SJCRH30 (cell line): ENCODE measurements at places on chromosomes 3 and 15.

DNA sequence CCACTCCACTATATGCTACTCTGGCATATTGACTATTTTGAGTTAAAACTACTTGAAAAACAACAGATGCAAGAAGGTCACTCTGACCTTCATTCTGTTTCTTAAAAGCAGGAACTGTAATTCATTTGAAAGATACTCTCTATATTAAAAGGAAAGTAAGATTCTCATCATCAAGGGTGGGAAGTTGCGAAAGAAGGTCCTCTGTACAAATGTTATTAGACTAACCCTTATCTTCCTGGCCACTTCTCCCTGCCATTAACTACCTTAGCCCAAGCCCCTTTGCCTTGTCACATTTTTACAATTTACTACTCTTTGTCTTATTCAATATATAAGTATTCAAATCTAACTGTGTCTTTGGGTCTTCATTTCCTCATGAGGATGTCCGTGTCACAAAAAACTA lies 16.1 kb downstream of the SIDT1 start:
- no peak for DNase-seq

DNA sequence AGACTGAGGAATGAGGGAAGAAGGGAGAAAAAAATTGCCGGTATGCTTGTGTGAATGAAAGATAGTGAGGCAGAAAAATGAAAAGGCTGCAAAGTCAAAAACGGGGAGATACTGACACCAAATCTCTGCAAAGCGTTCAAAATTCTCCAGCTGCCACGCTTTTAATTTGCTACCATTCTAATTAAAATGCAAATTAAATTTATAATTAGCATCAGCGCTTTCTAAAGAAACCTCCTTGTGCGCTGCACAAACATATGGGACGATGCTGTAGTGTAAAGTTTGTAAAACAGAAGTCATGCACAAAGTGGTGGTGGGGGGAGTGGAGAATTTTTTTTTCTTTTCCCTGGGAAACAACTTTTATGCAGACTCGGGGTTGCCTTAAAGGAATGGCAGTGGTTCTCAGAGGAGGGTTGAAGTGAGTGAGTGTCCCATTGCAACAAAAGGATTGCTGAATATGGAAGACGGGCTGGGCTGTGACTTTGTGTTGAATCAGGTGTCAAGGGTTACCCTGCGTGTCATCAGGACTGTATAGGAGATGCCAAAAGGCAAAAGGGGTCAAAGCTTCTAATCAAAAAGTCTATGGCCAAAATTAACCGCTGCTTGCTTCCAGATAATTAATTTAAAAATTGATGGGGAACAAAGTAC lies 472.2 kb downstream of the NR2F2 start:
- DNase-seq = no peak

DNA sequence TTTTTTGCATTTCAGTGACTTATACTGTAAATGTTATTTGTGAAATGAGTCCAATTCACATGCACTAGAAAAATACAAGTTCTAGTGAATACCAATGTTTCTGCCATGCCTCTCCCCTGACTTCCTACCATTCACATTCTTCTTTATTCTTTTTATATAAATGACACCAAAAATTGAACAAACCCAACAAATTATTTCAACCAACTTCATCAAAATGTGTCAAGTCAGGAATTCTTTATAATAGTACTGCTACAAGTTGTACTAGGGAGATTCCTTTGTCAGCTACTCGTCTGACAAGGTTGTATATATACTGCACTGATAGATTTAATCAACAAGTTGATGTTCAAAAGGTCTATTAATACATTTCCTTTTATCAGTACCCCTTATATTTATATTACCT lies 3.0 kb downstream of the TBL1XR1 start:
- DNase-seq = no peak

DNA sequence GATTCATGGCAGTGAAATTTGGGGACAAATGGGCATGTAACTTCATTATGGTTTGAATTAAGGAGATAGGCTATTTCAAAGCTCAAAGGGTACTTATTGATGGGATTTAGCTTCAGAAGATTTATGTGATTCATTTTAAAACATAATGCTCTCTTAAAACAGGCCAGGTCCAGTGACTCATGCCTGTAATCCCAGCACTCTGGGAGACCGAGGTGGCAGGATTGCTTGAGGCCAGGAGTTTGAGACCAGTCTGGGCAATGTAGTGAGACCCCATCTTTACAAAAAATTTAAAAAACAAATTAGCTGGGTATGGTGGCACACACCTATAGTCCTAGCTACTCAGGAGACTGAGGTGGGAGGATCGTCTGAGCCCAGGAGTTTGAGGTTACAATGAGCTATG lies 11.5 kb downstream of the THAP10 start:
- no peak for DNase-seq

- DNase-seq = no peak
These were observed 594.0 kb upstream of the CCDC54 start for GRCh38 chr3:106783231-106783630.

- no peak for DNase-seq
These were observed 68.0 kb downstream of the CNTN3 start for GRCh38 chr3:74546426-74546825.

DNA sequence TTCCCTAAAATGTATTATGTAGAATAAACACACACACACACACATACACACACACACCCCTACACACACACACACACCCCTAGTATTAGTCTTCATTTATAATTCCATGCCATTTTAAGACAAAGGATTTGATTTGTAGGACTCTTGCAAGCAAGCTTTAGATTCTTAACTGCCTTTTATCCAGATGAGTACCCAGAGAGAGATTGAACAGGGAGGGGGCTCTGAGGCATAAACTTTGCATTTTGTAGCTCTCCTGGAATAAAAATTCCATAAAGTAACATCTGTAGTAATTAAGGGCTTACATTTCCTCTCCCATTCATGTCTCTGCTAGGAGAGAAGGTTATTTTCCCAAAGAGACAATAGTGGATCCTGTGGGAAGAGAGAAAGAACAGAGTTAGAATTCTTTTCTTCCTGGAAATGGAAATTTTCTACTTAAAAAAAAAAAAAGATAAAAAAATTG lies 479.4 kb downstream of the RBMS3 start:
- DNase-seq = no peak

DNA sequence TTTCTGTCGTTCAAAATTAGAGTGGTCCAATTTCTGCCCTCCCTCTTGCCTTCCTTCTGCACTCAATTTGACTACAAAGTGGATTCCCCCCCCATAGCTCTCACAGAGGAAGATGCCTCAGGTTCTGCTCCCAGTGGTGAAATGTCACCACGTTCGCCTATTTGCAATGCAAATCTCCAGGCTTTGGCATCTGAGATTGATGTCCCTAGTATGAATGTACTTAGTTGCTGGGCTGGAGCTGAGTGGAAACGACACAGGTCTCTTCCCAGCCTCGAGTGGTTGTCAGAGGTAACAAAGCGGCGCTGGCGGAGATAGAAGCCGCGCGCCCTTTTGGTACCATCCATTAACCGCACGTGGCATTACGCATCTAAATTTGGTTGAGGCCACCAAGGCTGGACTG lies 860.1 kb downstream of the MCTP2 start:
- no peak for DNase-seq

DNA sequence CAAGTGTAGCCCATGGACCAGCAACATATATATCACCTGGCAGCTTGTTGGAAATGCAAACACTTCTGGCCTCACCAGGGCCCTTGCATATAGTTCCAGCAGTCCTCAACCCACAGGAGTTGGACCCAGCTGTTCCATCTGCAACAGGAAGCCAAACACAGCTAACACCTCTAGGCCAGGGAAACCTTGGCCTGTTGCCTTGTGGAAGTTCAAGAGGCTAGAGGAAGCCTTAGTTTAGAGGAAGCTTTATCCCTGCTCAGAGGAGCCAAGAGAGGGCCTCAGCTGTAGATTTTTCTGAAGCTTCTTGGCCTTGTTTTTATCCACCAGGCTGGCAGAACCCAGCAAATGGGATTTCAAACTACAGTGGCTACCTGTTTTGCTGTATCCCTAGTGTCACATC lies 11.4 kb downstream of the FHIT start:
- DNase-seq = peak; percentile 74

DNA sequence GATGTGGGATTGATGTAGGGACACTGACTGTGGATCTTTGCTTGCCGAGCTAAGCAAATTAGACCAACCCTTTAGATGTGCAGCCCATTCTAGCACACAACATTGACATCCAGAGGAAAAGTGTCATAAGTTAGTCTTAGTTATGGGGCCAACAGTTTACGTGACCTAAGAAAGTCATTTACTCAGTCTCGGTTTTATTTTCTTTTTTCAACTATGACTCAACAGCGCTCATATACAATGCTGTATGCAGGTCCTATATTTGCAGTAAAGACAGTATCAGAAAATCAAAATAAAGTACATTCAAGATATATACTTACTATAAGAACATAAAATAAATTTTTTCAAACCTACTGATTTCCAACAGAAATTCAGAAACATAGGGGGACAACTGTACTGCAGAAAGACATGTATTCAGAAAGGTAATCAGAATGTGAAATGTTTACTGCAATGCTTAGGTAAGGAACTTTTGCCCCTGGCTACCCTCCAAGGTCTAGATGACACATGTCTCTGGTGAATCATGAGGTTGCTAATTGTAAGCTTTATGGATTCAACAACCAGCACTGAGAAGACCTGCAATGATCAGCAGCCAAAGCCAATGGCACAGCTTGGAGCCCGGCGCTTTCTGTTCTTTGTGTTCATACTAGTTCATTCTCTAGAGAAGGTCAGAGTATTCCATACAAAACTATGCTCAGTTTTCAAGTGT lies 317.5 kb upstream of the CNTN6 start:
- no peak for DNase-seq

DNA sequence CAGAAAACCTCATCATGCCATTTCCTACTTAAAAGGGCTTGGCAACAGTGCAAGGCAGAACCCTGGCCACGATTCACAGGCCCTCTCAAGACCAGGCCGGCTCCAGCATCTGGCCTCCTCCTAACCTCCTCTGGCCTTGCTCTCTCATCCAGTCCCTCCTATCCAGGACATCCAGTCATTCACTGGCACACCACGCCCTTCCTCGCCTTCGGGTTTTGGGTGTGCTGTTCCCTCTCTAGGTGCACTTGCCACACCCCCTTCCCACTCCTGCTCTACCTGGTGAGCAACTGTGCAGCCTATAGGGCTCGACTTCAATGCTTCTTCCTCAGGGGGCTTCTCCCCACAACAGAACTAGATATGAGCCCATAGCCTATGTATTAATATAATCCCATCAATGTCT lies 317.1 kb downstream of the ARRDC4 start:
- DNase-seq = no peak

- DNase-seq = no peak
These were observed 270.8 kb upstream of the LRRFIP2 start for GRCh38 chr3:37445163-37445562.

DNA sequence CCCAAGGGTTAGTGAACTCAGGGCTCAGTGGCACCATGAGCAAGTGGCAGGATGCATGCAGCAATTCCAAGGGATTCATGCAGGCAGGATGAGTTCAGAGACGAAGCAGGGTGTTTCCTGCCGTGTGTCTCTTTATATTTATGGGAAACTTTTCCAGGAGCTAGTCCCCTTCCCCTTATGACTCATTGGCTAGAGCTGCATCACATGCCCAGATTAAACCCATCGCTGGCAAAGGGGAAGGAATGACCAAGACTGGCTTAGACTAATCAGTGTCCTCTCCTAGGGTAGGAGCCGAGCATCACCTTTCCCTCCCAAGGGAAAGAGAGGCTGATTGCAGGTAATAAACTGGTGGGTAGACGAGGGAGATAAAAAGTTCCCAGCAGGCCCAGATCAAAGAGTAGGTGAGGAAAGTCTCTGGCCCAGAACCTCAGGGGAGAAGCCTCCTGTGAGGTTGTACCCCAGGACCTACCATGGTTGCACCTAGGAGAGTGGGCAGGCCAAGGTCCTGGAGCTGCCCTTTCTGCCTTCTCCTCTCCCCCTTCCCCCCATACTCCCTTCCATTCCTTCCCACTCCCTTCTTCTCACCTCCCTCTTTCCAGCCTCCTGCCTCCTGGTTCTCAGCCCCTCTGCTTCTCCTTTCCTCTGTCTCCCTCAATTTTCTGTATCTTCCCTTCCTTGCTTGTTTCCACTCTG lies 67.8 kb upstream of the ITGA11 start:
- no peak for DNase-seq

DNA sequence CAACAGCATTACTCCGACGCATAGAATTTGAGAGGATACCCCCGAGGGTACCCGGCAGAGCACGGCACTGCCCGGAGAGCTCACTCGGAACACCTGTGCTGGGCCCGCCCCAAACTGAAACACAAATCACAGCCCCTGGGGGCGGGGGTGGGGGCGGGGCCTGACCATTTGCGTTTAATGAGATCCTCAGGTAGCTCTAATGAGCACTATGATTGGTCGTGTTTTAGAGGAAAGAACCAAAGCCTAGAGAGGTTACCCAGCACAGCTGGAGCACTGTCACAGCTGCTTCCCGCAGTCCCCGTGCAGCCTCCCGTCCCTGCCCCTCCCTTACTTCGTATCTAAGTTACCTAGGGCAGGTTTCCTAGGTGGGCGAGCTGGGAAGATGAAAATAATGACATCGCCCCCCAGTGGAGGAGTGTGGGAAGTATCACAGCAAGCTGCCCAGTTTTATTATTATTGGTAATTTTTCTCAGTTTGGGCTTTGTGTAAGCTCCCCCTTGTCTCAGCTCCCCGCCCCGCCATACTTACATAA lies 187.1 kb downstream of the PDE8A start:
- DNase-seq = peak; percentile 13

DNA sequence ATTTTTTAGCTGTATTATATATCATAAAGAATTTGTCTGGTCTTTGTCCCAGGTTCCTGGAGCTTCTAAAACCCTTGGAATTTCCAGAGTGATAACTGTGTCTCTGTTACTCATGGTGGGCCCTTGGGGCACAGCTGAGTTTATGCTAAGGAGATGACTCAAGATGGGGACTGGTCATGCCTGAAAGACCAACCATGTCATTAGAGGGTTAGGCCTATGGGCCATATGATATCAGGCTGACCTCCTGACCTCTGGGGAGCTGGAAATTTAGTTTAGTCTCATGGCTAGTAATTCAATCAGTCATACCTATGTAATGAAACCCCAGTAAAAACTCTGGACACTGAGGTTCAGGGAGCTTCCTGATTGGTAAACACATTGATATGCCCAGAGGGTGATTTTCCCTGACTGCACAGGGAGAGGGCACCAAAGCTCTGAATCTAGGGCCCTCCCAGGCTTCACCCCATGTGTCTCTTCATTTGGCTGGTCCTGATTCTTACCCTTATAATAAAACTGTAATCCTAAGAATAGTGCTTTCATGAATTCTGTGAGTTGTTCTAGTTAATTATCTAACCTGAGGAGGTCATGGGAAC lies 69.6 kb downstream of the EEFSEC start:
- no peak for DNase-seq

DNA sequence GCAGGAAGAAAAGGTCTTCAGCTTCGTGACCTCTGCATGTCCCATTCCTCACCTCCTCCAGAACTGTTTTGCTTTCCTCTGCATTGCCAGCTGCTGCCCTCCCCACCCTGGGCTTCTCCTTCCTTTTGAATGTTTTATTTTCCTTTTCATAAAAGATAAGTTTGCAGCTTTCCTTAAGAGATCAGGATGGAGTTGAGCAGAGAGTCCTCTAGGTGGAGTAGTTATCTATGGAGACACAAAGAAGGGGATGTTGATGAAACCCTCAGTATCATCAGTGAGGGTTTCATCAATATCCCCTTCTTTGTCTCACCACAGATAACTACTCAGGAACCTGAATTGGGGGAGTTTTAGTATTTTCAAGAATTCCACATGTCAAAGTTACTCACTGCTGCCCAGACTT lies 19.0 kb upstream of the SLC25A36 start:
- peak; percentile 39 for DNase-seq

- DNase-seq = no peak
These were observed 72.1 kb downstream of the SFMBT1 start for GRCh38 chr3:52973806-52974205.

- DNase-seq = no peak
These were observed 82.7 kb upstream of the CHD2 start for GRCh38 chr15:92817339-92817886.

- no peak for DNase-seq
These were observed 70.5 kb upstream of the XCR1 start for GRCh38 chr3:46097691-46098241.
